ENCODE measurements at places on chromosomes 7 and 10. TPM values are rescaled to one million over a fixed set of nuclear protein-coding genes. Genes with fewer than 3 reads are reported as not detected.
A peak's percentile ranks its signal among the peaks of the same experiment; 100 is the strongest.

GRCh38 chr7:47497367-47498096 is 84.4 kb downstream of the TNS3 start:
- H3K27me3 ChIP-seq = no peaks in the 10 kb centered on the region
- peaks cover 97% of the 10 kb centered on the region for H3K4me1 ChIP-seq
- H3K36me3 ChIP-seq = peaks cover 18% of the 10 kb centered on the region
- peak overlapping the region; percentile 91 for H3K27ac ChIP-seq
- no peak overlapping the region for H3K4me3 ChIP-seq

DNA sequence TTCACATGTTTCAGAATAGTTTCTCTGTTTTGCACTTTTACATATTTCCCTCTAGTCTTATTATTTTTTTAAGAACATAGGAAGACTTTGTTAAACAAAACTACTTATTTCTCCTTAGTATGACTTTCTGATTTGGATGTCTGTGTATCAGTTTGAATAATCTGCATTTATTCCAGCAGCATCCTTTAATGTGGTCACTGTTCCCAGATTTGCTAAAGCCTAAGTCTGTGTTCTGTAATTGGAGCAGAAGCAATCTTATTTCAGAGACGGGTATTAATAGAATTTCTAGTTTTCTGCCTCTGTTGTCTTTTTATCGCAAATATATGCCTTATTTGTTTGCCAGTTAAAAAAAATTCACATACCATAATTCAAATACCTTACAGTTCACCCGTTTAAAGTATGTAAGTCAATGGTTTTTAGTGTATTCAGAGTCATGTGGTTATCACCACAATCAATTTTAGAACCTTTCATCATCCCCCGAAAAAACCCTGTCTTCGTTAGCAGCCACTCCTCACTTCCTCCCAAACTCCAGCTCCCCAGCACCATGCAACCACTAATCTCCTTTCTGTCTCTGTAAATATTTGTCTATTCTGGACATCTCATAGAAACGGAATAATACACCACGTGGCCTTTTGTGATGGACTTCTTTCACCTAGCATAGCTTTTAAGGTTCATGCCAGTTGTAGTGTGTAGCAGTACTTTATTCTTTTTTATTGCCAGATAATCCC is 58.7 kb downstream of the INPP5F start:
- no peak for DNase-seq
- no peaks in the 10 kb centered on the region for H3K27me3 ChIP-seq
- H3K4me1 ChIP-seq = peaks cover 28% of the 10 kb centered on the region
- no peak overlapping the region for H3K4me3 ChIP-seq
- H3K27ac ChIP-seq = no peak overlapping the region

DNA sequence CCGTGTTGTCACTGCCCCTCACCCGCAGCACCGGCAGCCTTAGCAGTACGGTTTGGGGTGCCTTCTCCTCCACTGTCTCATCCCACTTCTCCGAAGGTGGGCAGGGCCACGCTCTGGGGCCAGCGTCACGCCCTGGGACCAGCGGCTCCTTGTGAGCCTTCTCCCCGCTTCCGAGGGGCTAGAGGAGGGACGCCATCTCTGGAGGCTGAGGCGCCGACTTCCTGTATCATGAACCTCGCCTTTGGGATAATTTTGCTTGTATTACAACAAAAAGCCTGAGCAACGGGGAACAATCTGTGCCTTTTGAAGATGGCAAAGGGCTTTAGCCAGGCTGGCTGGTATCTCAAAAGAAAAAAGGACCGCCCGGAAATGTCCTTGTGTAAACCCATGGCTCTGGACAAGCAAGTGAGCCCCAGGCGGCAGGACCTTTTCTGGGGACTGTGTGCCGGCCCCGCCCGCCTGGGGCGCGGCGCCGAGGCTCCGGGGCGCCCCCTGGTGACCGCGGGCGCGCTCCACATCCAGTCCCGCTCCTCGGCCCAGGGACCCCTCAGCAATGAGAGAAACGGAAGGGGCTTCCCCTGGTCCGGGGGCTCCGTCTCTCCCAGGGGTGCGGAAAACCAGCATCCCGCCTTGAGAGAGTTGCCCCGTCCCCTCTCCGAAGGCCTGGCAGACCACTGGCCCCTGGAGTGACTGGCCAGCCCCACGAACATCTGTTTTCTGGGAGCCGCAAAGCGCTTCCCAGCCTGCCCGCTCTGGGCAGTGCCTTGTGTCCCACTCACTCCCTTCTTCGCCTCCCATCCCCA is 3.8 kb downstream of the DEPP1 start:
- no peaks in the 10 kb centered on the region for H3K27me3 ChIP-seq
- peak overlapping the region; percentile 80 for H3K27ac ChIP-seq
- H3K4me3 ChIP-seq = peak overlapping the region; percentile 49
- no peak for DNase-seq
- peaks cover 14% of the 10 kb centered on the region for H3K36me3 ChIP-seq

DNA sequence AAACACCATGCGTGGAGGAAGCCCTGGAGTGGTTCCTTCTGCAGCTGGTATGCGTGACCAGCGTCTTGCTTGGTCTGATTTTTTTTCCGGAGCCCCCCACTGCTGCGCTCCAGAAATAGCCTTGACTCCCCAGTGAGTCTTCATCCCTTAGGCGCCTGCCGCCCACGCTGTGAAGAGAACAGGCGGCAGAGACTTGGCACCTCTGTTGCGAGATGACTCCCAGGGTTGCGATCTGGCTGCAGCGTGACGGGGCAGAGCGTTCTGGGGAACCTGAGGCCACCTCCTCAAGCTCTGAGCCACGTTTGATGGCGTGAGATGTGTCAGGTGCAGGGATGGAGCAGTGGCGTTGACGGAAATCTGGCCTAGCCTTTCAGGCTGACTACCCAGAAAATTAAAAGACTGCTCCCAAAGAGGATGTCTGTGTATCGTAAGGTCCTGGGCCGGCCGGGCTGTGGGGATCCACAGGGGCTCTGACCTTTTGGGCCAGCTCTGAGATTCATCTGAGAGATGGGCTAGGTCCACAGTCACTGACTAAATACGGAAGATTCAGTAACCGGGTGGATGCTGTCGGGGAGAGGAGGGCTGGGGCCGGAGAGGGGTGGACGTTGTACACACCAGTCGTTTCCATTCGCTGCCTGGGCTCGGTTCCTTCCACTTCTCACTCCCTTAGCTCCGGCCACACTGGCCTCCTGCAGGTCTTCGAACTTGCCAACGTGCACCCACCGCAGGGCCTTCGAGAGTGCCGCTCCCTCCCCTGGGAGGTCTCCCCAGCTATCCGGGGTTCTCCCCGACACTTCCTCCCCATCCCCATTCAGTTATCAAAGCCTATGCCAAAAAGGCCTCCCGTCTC is 33.8 kb downstream of the PFKFB3 start:
- peak overlapping the region; percentile 62 for H3K27ac ChIP-seq
- H3K27me3 ChIP-seq = no peaks in the 10 kb centered on the region
- peaks cover 30% of the 10 kb centered on the region for H3K36me3 ChIP-seq
- H3K4me3 ChIP-seq = no peak overlapping the region

The DOCK4 gene
- total RNA-seq = 43.0 TPM

- H3K27ac ChIP-seq = peak overlapping the region; percentile 76
- H3K4me1 ChIP-seq = peaks cover 22% of the 10 kb centered on the region
- peak overlapping the region; percentile 16 for H3K4me3 ChIP-seq
- DNase-seq = no peak
Observed at GRCh38 chr10:44908066-44908749, 2.9 kb upstream of the TMEM72 start.

DNA sequence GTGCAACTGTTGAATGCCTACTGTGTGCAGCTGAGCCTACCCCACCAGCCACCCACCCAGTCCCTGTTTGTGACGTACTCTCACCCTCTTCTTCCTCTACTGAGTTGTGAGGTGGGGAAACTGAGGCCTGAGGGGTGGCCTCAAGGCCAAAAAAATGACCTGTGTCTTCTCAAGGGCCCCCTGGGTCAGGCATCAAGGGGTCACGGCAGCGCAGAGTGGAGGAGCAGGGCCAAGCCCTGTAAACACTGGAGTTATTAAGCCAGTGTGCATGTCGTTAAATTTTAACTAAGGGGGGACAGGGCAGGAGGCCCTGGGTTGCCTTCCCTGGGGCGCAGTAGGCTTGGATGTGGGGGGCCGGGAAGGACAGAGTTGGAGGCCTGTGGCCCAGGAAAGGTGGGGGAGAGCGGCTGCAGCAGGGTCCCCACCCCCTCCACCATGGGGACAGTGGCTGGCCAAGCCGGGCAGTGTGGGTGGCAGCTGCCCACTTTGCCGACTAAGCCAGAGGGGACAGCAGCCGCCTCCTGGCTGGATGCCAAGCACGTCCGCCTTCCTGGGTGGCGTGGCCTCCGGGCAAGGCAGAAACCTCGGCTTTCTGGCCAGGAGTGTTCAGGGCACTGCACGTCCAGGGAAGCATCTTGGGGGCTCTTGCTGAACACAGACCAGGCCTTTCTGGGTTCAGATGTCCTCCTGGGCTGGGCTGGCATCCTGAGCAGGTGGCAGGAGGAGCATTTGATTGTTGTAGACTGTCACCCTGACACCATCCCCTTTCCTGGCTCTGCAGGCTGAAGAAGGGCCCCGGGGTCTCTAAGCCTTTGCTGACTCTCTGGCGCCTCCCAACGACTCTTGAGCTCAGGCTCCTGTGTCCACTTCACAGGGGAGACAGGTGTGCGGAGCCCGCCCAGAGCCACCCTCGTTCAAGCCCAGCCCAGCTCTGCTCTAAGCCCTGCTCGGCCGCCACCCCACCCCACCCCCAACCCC is 1.9 kb downstream of the SLC29A4 start:
- no peak for DNase-seq
- H3K4me3 ChIP-seq = peak overlapping the region; percentile 40
- H3K4me1 ChIP-seq = peaks cover 4% of the 10 kb centered on the region
- H3K36me3 ChIP-seq = no peaks in the 10 kb centered on the region

The STEAP1 gene
- 0.31 TPM for total RNA-seq

The CALY gene
- total RNA-seq = 8.9 TPM

DNA sequence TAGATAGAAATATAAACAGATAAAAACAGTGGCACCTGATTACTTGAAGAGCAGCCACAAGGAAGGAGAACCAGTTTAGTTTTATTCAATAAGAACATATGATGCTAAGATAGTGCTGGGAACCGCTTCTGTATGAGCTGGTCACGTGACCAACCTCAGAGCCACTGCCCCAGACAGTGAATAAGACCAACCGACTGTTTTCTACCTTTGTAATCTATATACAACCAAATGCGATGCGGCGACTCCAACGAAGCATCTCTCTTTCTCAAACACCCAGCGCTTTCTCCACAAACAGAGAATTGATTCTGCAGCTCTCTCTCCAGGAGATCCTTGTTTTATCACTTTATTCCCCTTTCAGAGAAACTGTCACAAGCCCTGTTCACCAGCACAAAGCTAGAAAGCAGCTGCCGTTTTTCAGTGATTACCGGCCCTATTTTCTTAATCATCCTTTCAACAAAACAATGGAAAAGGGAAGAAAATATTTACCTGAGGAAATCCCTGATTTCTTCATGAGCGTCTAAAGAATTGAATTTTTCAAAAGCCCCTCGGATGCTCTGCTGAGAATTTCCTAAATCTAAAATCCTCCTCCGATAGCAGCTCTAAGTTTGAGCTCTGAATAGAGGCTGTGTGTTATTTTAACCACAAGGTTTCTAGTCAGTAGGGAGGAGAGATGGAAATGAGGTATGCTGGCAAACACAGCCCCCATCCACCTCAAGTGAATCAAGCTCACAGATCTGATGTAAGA is 55.7 kb upstream of the JCAD start:
- H3K4me3 ChIP-seq = no peak overlapping the region
- DNase-seq = no peak
- H3K27ac ChIP-seq = no peak overlapping the region
- peaks cover 25% of the 10 kb centered on the region for H3K4me1 ChIP-seq
- H3K36me3 ChIP-seq = no peaks in the 10 kb centered on the region

The HIPK2 gene
- total RNA-seq = 75.6 TPM

DNA sequence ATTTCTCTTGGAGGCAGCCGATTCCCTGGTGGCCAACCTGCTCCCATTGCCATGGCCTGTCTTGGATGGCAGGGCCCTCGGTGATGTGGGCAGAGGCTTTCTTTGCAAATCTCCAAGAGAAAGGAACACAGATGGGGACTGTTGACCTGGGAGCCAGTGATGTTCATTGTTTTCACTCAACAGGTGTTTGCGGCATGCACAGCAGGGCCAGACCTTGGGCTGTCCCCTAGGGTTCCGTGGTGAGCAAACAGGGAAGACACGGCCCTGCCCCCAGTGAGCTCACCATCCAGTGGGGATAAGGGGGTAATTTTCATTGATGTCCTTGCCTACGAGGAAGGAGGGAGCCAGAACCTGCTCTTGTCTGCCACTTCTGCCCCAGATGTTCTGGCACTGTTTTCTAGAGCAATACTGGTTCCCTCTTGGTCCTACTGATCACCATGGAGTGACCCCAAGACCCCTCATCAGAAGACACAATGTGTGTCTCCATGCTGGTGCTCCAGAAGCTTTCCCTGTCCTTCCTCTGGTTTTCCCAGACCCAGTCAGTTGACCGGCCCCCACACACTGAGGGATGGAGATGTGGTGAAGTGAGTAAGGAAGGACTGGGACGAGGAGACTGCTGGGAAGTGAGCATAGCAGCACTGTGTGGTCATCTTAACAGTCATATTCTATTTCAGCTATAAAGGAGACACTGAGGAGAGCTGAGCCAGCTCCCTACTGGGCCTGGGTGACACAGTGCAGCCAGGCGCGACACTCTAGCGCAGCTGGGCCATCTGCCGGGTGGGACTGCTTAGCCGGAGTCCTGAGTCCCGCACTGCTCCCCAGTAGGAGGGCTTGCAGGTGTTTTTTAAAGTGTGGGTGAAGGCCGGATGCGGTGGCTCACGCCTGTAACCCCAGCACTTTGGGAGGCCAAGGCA is 20.4 kb upstream of the FIGNL1 start:
- no peak overlapping the region for H3K27ac ChIP-seq
- H3K4me1 ChIP-seq = peaks cover 14% of the 10 kb centered on the region
- H3K27me3 ChIP-seq = peaks cover 42% of the 10 kb centered on the region
- DNase-seq = no peak
- no peak overlapping the region for H3K4me3 ChIP-seq

DNA sequence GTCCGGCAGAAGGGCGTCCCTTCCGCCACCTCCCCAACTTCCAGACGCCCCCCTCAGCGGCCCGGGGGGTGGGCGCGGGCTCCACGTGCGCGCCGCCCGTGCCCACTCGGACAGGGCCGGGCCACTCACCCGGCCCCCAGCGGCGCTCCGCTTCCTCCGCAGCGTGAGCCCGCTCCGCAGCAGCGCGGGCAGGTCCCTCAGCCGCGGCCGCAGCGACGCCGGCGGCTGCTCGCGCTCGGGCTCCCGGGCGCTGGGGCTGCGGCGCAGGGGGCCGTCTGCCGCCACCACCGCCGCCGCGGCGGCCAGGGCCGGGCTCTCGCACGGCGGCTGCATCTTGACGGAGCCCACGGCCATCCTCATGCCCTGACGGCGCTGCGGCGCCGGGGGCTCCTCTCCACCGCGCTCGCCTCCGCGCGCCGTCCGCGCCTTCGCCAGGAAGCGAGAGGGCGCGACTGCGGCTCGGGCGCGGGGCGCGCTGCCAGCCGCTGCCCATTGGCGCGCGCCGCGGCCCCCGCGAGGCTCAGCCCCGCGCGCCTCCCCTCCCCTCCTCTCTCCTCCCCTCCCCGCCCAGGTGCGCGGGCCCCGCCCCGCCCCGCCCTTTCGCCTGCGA is at the start of gene RAPGEF5:
TSS of gene RAPGEF5 (minus strand) at position 454 of the 610 bp plus-strand sequence. CDS start at position 360, 94 bp downstream.
- no peak for DNase-seq
- H3K36me3 ChIP-seq = peaks cover 2% of the 10 kb centered on the region
- H3K4me3 ChIP-seq = peak within 1 kb of the TSS; percentile 72
- H3K27me3 ChIP-seq = peaks cover 18% of the 10 kb centered on the region

Data from chondrocyte (in vitro differentiated cells).